ENCODE measurements at places on chromosomes 16 and 17.

DNA sequence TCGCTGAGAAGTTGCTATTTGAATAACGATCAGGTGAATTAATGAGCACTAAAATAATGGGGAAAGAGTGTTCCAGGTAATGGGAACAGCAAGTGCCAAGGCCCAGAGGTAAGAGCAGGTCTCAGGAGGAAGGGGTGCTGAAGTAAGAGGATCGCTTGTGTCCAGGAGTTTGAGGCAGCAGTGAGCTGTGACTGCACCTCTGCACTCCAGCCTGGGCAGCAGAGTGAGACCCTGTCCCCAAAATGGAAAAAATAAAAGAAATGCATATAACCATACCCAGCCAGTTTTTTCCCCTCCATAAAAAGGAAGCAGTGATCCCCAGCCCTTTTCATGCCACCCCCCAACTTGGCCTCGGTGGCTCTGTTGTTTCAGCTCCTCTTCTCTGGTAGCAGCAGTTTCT lies 16.8 kb upstream of the HAS3 start:
- DNase-seq, result no peak

GRCh38 chr16:85784813-85785212 lies 14.5 kb downstream of the EMC8 start:
- DNase-seq, result no peak

GRCh38 chr16:19896951-19897350 lies 12.3 kb upstream of the GPRC5B start:
- DNase-seq, result no peak

- DNase-seq, result no peak
These were observed 46.1 kb downstream of the GTF3C1 start for GRCh38 chr16:27503662-27504061.

GRCh38 chr16:59039066-59039720 lies 305.1 kb upstream of the GOT2 start:
- no peak for DNase-seq

DNA sequence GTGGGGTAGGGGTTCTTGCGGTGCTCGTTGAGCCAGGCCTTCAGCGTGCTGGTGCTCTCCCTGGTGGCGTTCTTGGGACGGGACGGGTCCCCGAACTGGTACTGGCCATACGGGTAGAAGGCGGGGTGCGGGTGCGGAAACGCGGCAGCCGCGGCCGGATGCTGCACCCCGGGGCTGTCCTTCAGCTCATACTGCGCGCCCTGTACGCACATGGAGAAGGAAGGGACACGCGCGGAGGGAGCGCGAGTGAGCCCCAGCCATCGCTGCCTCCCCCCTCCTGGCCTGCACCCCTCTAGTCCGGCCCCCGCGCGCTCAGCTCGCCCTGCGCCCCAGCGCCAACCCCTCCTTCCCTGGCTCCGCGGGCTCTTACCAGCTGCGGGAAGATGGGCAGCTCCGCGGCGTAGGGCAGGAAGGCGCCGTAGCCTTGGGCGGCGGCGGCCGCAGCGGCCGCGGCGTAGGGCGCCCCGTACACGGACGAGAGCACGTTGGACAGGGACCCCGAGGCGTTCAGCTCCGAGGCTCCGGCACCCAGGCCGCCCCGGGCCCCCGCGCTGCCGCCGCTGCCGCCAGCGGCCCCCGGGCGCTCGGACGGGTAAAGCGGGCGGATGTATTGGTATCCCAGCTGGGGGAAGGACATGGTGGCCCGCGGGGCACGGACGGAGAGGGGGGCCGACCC lies 1.0 kb downstream of the IRX3 start:
- no peak for DNase-seq

DNA sequence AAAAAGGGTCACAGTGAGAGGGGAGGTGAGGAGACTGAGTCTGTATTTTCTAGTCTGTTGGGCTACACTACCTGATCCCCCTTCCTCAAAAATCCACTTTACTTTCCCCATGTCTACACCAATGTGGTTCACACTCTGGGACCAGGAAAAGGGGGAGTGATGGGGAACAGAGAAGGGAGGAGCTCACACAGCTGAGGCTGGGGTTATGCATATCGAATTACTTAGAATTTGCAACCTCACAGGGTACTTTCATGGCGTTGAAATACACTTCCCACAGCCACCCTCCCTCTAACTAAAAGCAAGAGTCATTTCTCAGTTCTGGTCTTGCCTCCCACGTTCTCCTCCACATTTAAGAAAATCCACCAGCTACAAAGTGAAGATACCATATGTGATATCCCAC lies 14.1 kb downstream of the MAPT start:
- no peak for DNase-seq

- DNase-seq, result no peak
These were observed 7.6 kb downstream of the SCPEP1 start for GRCh38 chr17:56985371-56986162.

DNA sequence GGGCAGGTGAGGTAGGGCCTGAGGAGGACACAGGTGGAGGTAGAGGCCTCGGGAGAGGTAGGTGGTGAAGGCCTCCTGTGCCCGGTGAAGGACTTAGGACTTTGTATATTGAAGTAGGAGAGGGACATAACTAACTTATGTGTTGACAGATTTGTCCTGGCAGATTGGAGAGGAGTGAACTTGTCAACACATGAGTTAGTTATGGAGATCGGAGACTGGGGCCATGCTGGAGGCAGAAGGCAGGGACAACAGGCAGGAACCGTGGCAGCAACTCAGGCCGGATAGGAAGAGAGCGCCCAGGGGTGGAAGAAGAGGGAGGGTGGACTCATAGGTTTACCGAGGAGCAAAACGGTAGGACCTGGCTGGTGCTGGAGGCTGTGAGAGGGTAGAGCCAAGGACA lies 18.4 kb downstream of the GLP2R start:
- DNase-seq, result no peak

DNA sequence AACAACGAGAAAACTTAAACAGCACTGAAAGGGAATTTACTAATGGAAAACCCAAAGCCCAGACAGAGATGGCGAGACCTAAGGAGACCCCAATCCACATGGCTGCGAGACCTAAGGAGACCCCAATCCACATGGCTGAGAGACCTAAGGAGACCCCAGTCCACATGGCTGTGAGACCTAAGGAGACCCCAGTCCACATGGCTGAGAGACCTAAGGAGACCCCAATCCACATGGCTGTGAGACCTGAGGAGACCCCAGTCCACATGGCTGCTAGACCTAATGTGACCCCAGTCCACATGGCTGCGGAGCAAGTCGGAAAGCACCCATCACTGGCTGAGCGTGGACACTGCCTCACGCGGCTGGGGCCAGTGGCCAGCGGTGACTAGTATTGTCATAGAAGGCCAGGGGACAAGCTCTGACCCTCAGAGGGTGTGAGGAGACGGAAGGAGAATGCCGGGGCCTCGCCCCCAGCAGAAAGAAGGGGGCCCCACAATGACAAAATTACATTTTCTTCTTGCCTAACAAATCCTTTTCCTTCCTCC lies 241.8 kb downstream of the C16orf95 start:
- no peak for DNase-seq

Measured in ascending aorta (tissue), 2 donors.